RKO (cell line): ENCODE measurements at places on chromosomes 5 and 9.

GRCh38 chr5:136730426-136730825 is 365.1 kb upstream of the TRPC7 start:
- DNase-seq: no peak

GRCh38 chr5:136020001-136020382 is 8.8 kb upstream of the TGFBI start:
- no peak for DNase-seq

DNA sequence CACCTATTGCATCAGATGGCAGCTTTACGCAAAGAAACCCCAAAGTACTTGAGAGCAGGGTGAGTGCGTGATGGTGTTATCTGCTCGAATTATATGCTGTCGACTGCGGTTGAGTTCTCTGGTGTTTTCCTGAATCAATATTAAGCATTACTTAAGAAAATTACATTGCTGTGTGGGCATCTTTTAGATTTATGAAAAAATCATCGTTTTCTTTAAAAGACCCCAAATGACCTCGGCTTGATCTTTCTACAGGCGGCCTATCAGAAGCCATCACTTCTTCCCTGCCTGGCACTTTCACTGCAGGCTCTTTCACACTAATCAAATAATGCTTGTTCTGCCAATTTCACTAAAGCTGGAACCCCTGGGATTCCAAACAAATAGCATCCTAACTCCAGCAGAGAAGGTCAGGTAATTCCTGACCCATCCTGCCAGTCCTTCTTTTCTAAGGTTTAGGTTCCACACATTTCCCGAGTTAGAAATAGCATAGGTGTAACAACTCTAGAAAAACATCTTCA is 1.7 kb downstream of the UBE2QL1 start:
- no peak for DNase-seq

GRCh38 chr5:81638471-81638870 is 112.4 kb downstream of the SSBP2 start:
- no peak for DNase-seq

DNA sequence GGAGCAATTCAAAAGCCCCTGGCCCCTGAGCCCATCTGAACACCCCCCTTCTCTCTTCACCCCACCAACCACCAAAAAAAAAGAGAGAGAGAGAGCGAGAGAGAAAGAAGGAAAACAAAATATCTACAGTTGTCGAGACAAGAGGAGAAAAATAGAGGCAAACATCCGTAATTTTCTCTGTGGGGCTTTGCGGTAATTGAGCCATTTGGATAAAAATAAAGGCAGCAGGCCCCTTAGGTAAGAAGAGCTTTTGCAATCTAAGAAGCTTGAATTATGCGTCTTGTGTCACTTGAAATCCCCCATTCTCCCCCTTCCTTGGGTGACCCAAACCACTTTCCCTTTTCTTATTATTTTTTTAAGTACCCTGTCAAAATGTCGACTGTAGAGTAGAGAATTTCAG is 35.5 kb upstream of the FUBP3 start:
- DNase-seq: no peak

DNA sequence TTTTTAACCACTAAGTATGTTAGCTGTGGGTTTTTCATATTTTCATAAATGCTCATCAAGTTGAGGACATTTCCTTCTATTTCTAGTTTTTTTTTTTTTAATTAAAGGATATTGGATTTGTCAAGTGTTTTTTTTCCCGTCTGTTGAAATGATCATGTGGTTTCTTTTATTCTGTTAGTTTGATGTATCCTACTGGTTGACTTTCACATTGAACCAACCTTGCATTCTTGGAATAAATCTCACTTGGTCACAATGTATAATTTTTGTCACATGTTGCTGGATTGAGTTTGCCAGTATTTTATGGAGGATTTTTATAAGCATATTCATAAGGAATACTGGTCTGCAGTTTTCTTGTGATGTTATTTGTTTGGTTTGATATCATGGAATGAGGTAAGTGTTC is 12.4 kb downstream of the FAM200C start:
- DNase-seq: no peak

DNA sequence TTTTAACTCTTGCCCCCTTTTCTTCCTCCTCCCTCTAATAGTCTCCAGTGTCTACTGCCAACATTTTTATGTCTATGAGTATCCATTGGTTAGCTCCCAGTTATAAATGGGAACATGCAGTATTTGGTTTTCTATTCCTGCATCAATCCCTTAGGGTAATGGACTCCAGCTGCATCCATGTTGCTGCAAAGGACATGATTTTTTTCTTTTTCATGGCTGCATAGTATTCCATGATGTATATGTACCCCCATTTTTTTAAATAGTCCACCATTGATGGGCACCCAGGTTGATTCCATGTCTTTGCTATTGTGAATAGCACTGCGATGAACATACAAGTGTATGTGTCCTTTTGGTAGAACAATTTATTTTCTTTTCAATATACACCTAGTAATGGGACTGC is 993.7 kb downstream of the EFNA5 start:
- no peak for DNase-seq

- DNase-seq: no peak
Measured at GRCh38 chr5:8814105-8814504, 731.8 kb downstream of the SEMA5A start.

GRCh38 chr5:102561894-102562760 is 63.3 kb upstream of the SLCO6A1 start:
- DNase-seq: peak; percentile 12

DNA sequence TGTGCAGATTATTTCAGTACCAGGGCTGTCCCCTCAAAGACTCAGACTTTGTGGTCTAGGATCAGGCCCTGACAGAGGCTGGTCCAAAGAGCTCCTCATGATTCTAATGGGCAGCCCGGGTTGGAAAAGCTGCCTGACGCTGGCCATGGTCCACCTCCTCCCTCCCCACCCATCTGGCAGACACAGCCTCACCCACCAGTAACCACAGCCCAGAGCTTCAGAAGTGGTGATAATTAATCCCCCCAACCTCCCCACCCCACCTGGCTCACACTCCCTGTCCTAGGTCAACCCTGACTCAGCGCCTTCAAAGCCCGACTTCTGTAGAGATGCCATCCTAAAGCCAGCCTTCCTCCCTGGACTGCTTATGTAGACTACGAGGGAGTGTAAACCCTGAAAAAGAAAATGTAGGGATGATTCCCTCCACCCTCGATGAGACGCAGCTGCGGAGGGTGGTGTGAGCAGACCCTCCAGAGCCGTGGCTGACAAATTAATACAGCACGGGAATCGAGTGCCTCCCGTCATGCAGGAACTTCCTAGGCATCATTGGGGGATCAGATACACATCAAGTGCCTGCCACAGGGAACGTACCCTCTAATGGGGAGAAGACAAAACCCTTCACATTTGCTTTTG is 7.0 kb downstream of the UBE2QL1 start:
- DNase-seq: no peak

DNA sequence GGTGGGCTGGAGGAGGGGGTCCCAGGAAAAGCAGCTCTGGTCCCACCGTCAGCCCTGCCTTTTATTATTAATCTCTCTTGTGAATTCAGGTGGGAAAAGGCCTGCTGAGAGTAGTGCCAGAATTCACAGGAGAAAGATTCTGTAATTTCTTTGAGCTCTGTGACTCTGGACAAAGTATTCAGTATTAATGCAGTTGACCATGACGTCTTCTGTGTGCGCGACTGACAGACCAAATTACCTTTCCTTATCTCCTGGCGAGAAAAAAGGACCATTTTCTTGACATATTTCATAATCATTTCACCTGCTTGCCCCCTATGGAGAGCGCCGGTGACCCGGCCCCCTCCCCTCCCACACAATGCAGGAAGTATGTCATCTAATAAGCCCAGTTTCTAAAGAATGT is 26.8 kb upstream of the GRHPR start:
- no peak for DNase-seq

DNA sequence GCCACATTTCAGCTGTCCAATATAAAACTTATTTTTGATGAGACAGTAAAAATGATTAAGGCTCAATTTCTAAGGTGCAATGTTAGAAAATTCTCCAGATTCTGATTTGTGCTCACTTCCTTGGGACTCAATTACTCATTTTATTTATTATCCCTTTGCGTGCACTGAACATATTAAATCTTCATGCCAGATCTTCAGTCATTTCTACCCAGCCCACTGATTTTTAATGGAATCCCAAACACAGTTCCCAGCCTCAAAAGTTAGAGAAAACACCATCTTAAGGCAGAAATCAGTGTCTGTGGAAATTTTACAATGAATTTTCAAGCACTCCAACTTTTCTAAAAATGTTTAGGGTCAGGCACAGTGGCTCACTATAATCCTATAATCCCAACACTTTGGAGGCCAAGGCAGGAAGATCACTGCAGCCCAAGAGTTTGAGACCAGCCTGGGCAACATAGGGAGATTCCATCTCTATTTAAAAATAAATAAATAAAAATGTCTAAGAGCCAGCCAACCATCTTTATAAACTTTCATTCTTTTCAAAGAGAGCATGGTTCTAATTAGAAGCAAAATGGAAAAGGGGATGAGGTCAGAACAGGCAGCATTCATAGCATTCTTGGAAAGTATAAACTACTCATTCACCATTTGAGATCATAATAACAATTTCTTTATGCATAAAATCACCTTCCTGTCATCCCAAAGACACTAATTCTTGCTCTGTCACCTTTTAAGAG is 53.7 kb downstream of the TLE1 start:
- DNase-seq: no peak

DNA sequence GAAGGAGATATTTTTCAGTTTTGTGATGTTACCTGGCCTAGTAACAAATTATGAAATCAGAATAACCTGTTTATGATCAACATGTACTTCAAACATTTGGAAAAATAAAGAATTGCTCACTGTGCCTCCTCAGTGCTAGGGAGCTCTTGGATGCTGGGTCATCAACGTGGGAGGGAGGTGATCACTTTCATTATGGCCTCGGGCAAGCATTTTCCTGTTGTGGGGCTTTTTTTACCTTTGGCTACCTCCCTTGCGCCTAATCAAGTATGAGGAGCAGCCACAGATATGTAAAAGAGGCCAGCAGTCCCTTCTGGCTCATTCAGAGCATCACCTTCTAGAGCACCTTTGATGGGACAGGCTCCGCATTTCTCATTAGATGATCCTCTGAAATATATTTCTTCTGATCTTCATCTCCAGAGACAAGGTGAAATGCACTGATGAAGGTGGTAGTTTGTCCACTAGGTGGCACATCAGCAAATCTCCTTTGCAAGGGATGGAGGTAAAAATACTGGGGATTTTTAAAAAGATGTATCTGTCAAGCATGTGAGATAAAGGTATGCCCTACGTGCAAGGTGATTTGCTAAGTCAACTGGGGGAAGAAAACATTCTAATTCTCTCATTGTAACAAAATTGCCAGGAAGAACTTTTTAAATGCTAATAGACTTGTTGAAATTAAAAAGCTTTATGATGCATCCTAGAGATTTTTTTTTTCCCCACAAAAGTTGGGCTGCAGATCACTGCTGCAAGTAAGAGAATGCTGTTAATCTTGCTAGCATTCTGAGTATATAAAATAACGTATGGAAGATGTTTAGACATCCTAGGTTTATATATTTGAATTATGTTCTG is 218.2 kb downstream of the MAST4 start:
- peak; percentile 47 for DNase-seq

GRCh38 chr5:174115226-174115625 is 69.7 kb downstream of the NSG2 start:
- no peak for DNase-seq

GRCh38 chr9:123400926-123401503 is 45.0 kb downstream of the CRB2 start:
- no peak for DNase-seq

DNA sequence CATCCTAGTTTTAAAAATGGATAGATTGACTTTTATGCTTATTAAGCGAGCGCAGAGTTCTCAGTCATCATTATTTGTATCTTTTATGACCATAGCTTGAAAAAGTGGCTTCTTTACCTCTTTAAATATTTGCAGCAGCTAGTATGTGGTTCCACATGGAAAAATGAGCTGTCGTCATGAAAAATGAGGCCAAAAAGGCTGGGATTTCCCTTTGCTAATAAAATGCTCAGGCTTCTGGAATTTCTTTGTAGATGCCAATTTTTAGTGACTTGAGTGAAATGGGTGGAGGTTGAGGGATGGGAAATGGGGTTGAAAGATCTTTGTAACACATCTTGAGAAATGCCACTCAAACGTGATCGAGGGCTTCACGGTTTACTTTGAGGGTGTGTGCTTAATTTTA is 35.2 kb downstream of the RAI14 start:
- DNase-seq: no peak
